ENCODE measurements at places on chromosomes 1 and 21.

GRCh38 chr1:100299521-100300222, 33.7 kb downstream of the RTCA start:
- DNase-seq: no peak

- DNase-seq: no peak
These were observed 24.1 kb upstream of the THRAP3 start for GRCh38 chr1:36199934-36200741.

GRCh38 chr1:44934791-44935190, 51.6 kb downstream of the EIF2B3 start:
- no peak for DNase-seq

DNA sequence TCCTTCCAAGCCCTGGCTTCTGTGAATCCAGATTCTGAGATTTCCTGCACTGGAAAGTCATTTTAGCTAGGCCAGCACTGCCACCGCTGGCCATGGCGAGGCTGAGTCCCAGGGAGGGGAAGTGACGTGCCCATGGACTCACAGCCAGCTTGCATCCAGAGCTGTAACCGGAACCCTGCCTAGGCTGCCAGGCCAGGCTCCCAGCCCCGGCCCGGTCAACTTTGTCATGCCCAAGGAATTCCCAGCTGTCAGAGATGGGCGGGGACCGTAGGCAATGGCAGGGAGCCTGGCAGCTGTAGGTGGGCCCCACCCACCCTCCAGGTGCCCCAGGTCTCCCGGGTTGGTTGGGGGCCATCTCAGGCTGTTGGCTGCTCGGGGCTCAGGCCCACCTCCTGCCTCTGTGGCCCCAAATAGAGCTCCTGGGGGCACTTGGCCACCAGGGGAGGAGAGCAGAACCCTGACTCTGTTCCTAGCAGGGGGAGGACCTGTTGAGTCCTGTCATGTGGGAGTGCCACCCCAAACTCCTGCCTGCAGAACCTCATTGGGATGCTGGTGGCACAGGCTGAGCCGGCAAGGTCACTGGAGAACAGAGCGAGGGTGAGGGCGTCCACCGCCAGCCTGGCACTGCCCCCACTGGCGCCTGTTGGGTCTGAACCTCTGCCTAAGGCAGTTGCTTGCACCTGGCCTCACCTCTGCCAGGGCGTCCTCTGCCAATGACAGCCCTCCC, 57.8 kb downstream of the FOXO6 start:
- DNase-seq: peak; percentile 9

DNA sequence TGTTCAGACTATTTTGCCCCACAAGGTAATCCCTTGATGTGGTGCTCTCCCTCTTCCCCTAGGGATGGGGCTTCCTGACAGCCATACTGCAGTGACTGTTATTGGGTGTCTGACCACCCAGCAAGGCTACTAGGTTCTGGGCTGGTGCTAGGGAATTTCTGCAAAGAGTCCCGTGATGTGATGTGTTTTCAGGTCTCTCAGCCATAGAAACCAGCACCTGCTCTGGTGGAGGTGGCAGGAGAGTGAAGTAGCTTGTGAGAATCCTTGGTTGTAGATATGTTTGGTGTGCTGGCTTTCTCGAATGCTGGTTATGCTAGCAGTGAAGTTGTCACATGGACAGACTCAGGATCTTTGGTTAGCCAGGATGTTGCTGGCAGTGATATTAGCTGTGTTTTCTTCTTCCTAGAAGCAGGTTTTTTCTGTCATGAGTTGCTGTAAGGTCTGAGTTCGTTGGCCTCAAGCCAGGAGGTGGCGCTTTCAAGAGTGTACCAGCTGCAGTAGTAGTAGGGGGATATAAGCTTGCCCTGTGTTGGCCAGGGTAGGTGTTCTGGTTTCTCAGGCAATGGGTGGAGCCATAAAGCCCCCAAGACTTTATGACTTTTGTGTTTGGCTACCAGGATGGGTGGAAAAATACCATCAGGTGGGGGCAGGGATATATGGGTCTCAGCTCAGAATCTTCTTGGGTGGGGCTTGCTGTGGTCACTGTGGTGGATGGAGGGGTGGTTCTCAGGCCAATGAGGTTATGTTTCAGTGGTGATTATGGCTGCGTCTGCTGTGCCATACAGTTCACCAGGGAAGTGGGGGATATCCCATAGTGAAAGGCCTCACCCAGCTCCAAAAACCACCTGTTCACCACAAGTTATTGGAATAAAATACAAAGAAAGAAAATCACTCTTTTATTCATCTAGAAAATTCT, 1112.3 kb downstream of the KCNT2 start:
- DNase-seq: no peak

Data from fibroblast of skin of left biceps (primary cell).